ENCODE measurements at places on chromosomes 2 and 18.
A peak's percentile ranks its signal among the peaks of the same experiment; 100 is the strongest.

GRCh38 chr2:17748745-17749144, 4.9 kb downstream of the SMC6 start:
- DNase-seq: no peak

DNA sequence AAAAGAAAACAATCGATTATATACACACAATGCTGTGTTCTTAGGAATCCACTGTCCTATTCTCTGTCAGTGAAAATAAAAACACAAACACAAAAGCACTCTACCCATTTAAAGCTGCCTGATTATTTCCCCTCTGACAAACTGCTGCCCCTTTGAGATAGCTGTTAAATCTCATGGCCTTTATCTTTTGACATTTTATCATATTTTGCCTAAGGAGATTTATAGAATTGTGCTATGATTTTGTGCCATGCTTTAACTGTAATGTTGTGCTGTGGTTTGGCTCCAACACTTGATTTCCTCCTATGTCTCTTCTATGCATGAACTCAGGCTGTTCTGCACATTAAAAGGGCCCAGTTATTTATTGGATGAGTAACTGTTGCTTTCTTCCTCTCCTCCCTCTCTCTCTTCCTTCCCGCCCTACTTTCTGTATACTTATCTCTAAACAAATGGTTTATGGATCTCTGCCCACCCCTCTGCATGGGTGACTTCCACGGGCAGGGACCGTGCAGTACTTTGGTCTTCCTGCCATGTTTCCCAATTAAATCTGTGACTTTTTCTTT, 1096.6 kb downstream of the TSN start:
- DNase-seq: no peak

- DNase-seq: peak; percentile 52
These were observed 225.3 kb upstream of the PXDN start for GRCh38 chr2:1969701-1970015.

DNA sequence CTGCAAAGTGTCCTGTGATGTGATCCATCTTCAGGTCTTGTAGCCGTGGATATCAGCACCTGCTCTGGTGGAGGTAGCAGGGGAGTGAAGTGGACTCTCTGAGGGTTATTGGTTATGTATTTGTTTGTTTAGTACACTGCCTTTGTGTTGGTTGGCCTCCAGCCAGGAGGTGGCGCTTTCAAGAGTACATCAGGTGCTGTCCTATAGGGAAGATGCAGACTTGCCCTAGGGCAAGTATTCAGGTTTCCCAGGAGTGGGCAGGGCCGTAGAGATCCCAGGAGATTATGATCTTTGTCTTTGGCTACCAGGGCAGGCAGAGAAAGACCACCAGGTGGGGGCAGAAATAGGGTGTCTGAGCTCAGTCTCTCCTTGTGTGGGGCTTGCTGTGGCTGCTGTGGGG, 411.8 kb downstream of the SOX11 start:
- DNase-seq: no peak
